ENCODE measurements at places on chromosomes 6 and 20.

- DNase-seq: peak; percentile 18
Measured at GRCh38 chr20:3248167-3248992, 9.4 kb upstream of the SLC4A11 start.

- DNase-seq: peak; percentile 46
Measured at GRCh38 chr6:156866220-156867015, 89.2 kb downstream of the ARID1B start.

DNA sequence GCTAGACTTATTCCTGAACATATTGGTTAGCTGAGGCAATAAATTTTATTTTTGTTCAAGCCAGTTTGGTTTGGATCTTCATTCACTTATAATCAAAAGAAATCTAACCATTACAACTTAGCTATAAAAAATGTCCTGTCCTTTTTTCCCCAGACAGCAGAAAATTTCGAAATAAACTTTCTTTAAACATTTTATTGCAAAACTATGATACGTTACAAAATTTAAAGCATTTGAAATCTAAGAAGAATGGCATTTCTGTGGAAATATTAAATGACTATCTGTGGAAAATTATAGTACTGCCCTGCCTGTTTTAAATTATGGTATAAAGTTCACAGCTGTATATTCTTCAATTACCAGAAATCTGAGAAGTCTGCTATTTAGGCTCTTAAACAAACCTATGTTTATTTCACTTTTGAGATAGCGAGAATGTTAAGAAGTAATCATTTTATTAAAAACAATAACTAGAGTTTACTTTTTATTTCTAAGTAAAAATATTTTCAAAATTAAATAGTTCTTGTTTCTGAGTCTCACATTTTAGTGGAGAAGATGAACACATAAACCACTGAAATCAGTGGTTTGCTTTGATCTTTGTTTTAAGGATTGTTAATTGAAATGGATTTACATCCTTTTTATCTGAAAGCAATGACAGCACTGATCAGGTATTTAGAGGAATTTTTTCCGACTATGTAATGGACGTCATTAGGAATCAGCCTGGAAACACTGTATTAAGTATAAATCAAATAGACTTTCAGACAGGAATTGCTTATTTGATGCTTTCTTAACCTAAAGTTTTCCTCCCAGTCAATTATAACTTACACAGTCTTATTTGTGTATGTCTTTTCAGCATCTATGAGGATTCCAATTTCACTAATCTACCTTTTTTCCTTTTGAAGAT is 553.7 kb downstream of the COL12A1 start:
- DNase-seq: no peak

- no peak for DNase-seq
Measured at GRCh38 chr6:126300126-126300525, 39.8 kb upstream of the CENPW start.

GRCh38 chr6:142408409-142408808 is 106.6 kb downstream of the ADGRG6 start:
- no peak for DNase-seq

DNA sequence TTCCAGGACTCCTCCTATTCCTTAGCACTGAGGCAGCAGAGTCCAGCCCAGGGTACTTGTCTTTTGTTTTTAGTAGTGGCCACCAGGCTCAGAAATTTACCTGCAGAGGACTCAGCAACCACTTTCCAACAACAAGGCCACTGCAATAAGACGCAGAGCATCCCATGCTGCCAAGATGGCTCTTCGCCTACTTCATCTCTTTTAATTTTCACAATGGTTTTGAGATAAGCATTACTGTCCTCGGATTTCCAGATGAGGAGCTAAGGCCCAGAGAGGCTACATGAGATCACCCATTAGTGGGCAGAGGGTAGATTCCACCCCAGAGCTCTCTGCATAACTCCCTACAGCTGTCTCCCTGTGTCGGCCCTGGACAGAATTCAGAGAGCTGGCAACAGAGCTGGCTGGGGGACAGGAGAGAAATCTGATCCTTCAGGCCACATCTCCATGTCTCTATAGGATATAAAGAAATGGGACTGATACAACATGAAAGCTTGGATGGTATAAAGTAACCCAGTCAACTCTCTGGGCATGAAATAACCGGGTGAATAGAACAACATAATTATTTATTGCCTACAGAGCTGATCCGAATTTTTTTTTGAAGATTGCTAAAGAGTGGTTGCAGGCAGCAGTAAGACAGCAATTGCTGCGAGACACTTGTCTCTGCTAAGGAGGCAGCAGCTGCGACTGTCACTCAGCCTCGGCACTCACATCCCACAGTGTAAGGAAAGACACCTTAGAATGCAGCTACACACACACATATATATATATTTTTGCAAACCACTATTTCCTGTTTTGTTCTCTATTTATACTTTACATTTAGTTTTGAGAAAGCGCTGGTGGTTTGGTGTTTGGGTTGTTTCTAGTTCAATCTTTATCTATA is 37.2 kb downstream of the SCML4 start:
- no peak for DNase-seq

DNA sequence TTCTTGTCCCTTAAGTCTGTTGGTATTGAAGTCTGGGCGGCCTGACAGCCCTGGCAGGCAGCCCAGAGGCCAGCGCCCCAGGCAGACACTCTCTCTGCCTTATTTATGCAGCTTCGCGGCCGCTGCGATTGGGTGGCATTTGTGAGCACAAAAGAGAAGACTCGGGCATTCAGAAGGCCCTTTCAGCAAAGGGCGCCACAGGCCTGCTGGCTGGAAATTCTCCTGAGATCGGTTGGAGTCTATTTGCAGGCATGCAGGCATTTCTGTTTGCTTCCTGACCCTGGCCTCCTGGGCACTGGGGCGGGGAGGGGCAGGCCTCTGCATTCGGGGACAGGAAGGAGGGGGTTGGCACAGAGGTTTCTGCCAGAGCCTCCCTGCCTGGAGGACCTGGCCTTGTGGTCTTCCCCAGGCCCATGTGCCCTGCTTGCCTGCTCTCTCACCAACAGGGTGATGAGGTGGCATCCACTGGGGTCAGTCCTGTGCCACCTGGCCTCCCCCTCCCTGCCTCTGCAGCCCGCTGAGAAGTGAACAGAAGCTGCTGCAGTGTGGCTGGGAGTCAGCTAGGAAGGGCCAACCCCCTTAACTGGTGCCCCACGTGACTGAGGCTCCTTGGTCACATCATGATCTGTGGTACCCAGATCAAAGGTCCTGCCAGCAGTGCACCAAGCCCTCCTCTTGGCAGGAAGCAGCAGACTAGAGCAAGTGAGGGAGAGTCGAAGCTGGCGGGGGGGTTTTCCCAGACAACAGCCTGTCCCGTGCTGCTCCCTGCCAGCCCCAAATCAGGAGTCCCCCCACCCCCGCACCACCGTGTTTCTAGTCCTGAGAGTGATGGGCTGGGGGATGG is 16.6 kb upstream of the CCDC167 start:
- peak; percentile 64 for DNase-seq

DNA sequence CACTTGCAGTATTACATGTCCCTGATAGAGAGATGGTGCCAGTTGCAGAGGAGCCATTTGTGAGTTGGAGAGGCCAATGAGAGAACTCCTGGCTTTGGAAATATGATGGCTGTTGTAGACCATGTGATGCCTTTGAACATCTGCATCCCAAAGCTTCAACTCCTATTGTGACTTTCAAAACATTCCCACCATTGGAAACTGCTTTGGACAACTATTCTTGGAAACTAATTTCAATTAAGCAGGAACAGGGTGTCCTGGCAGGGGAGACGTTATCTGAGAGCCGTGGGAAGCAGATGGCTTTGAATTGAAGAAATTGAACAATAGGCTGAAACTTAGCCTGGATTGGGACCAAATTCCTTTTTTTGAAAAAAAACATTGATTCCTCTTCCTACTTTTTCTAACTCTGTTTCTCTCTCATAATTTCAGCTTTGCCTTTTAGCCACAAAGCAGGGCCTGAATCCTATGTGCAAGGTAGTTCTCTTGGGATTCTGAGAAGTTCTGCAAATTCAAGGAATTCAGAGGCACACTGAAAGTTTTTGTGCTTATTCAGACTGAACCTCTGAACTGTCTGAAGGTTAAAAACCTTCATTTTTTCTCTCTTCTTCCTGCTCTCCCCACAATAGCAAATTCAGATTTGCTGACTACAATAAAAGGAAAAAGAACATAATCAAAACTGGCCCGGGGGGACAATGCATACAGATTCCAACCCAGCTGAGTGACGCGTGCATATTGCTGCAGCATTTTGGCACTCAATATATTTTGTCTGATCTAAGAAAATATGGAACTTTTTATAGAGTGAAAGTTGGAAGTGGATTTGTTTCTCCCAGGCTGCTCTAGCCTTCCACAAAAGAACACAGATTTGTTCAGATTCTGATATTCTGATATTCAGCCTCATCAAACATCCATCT is 720.4 kb upstream of the CHD6 start:
- no peak for DNase-seq

DNA sequence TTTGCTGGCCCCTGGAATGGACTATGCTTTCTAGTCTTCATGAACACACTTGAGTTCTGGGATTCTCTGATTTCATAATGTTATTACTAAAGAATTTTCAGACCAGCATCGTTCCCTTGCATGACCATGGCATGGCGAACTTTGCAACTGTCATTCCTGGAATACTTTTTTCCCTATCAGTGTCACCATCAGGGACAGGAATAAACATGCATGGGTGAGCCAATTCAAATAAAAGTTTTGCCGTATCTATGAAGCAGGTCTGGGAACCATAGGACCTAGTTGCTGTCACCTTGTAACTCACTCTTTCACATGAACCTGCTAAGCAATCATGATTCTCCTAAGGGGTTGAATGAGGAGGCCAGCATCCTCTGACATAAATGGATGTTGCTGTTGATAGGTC is 68.2 kb upstream of the AGPAT4 start:
- no peak for DNase-seq

DNA sequence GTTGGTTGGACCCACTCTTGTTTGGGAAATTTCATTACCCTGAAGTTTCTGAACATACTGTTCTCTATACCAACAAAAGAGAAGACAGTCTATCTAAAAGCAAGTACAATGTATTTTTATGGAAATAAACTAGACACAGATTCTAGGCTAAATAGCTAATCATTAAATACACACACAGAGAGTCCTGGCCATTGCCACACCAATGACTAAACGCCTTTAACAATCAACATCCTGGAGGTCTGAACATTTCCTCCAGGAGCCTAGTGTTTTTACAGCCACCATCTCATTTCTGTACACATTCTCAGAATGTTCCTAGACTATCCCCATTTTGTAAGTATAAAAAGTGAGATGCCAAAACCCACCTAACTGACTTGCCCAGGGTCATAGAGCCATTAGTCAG is 141.6 kb upstream of the RREB1 start:
- peak; percentile 45 for DNase-seq

GRCh38 chr6:109713097-109713496 is 22.0 kb downstream of the FIG4 start:
- DNase-seq: peak; percentile 78

DNA sequence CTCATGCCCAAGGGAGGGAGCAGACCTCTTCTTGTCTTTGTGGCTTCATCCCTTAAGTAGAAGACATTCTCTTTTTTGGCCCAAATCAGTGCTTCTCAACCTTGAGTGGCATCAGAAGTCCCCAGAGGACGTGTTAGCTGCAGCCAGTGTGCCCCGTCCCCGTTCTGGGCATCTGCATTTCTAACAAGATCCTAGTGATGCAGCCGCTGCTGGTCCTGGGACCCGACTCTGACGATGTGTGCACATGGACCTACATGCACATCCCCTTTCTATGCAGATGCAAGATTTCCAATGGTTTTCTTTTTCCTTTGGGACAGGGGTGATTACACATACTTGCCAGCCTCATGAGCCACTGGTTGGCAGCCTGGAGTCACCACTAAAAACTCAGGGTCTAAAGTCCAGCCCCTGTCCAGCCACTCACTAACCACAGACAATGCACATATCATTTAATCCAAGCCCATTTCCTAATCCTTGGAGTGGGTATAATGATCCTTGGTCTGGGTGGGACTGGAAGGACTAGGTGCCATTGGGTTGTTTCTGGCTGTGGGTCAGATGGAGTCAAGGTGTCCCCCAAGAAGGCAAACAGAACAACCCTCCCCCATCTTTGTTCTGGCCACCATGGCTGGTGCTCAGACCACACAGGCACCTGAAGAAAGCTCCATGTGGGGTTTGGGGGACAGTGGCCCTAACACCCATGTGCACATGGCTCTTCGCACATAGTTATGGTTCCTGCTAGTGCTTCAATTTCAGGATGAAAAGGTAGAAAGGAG is 6.4 kb downstream of the ACSS1 start:
- DNase-seq: no peak

DNA sequence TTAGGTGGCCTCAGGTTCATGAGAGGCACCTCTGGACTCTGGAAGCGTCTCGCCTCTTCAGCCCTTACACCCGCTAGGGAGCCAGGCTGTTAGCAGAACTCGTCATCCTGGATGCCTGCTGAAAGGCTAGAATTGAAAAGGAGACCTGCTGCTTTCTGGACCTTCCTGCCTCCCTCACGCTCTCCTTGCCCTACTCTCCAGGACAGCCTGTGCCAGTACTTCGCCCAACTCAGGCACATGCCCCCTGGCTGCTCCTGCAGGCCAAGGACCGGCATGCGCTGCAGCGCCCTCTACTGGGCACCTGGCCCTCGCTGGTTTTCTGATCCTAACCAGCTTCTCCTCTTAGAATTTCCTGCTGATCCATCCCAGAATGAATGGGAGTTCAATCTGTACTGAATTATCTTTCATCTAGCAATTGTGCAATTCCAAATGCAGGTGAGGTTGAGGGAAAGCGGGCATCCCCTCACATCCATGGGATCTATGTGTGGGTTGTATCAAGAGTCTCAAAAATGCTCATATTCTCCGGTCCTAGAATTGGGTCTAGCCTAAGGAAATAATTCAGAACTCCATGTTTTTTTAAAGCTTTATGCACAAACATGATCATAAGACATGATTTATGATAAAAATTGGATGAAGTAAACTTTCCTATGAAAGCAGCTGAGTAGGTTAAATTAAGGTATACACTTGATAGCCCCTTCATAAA is 78.0 kb downstream of the PTPN1 start:
- peak; percentile 72 for DNase-seq

DNA sequence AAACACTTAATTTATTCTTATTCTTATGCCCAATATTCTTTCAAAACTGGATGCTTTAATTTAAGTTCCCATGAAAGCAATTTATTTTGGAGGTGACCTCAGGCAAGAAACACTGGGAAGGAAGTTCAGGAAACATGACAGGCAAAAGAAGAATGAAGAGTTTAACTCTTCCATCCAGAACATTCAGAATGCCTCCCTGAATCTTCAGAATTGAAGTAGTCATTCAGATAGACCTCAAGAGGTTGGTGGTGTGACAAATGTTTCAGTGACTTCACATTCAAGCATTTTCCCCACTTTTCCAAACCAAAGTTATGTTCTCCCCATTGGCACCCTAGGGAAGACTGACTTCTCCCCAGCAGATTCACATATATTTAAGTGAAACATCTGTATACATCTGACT is 110.5 kb downstream of the HAO1 start:
- DNase-seq: no peak
